ENCODE measurements at places on chromosomes 2 and 18.

GRCh38 chr2:113175042-113175628, 1.4 kb downstream of the PSD4 start:
- DNase-seq = no peak

DNA sequence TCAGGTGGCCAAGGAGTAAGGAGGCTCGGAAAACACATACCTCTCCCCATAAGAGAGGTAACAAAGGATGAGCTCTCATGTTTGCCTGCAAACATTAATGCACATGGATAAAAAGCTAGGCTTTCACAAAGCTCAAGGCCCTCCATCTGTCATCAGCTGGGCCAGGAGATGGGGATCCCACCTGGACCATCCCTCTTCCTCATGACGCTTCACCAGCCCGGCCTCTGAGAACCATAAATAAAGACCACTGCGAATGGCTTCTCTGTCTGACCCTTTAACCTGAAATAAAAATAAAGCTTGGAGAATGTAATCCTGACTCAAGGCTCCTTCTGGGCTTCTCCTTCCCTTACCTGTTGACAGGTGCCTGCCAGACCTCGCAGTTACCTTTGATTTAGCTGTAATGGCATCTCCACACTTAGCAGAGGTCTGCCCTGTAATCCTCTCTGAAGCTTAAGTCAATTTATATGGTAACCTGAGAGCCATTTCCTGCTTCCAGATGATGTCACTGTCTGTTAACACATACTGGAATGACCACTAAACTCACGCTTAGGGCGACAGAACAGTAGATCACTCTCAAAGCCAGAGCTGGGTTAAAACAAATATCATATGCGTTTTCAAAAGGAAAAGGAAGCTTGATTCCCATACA, 29.3 kb upstream of the FOXI3 start:
- no peak for DNase-seq

- no peak for DNase-seq
Observed at GRCh38 chr18:79446931-79447330, 51.2 kb downstream of the NFATC1 start.

- no peak for DNase-seq
Observed at GRCh38 chr2:46148369-46148736, 148.9 kb upstream of the EPAS1 start.

- no peak for DNase-seq
Observed at GRCh38 chr2:135327146-135327545, 203.9 kb downstream of the ZRANB3 start.

DNA sequence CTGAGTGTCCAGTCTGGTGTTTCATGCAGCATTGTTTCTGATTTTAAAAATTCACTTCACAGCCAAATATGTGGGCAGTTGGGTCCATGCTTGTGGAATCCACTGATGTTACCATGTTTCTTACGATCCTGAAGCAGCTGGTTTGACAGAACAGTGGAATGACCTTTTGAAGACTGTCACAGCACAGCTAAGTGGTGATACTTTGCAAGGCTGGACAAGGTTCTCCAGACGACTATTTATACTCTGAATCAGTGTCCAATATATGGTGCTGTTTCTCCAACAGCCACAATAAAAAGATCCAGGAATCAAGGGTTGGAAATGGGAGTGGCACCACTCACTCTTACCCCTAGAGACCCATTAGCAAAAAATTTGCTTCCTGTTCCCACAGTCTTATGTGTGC, 577.4 kb upstream of the RAB6C start:
- no peak for DNase-seq

DNA sequence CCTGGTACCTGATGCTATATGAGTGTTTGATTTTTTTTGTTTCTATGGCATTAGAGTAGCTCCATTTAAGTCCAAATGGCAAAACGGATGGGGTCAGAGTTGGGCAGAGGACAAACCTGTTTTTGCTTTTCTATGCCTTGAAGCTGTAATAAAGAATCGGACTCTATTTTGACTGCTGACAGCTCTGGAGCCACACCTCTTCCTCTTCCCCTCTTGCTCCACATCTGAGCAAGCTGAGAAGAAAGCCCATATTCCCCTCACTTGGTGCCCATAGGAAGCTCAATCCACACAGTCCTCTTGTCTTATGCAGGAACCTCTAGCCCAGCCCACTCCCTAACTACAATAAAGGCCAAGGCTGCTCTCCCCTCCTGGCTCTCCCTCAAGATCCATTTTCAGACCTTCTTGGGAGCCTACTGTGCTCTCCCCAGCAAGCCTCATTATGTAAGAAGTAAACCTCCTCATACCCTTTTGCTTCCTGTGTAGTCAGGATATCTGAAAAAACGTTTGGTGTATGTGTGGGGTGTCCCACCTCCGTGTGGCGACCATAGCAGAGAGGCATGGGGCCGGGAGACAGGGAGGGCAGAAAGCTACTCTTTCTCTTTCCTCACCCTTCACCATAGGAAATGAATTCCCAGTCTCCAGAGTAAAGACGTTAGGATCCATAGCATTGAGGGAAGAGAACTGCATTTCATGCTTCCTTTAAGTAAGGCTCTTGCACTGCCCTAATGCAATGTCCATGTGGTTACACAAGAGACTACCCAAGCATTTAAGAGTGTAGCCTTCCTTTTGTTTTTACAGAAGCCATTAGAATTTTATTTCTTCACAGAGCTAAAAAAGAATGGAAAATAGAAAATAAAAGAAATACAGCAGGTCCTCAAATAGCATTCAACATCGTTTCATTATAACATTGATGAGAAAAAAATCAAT, 41.9 kb upstream of the RAPGEF4 start:
- DNase-seq = no peak
